ENCODE measurements at places on chromosomes 1 and 21.

DNA sequence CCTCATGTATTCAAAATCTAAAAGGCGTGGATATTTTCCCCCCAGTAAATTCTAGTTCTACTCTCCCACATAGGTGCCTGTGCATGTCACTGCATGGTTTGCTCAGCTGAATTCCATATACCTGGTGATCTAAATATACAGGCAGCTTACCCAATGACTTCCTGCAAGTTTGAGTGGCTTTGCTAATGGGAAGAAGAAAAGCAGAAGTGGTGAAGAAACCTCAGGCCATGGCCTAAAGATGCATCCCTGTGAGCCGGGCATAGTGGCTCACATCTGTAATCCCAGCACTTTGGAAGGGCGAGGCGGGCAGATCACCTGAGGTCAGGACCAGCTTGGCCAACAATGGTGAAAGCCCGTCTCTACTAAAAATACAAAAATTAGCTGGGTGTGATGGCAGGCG lies 11.5 kb downstream of the SLC44A3 start:
- DNase-seq = no peak

DNA sequence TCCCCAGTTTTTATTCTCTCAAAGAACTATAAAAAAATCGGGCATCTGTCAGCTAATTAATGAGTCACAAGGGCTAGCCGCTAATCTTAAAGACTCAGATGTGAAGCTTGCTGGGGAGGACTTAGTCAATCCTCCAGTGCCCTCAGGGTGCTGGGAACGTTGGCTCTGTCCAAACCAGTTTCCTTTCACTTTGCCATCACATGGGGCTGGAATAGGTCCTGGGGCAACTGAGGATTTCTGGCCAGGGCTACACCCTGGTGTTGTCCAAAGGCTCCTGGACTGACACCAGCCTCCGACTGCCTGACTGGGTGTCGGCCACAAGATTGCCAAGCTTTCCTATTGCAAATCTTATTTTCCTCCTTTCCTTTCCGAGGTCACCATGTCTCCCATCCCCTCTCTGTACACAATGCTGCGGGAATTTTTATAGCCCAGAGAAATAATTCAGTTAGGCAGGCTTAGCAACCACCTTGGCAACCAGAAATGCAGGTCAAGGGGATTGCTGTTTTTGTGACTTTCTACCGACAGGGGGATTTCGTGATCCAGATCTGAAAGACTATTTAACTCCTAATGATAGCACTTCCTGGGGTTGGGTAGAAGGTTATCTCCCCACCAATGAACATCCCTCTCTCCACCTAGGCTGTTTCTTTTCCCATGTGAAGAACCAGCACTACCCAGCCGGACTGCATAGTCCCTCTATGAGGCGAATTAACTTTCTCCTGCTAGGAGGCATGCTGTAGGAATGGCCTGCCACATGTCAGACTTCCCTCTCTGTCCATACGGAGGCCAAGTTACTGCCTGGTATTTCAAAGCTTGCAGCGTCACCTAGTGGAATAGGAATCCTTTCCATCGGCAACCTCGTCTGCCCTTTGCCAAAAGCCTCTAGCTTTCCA lies 29.9 kb upstream of the CTBS start:
- no peak for DNase-seq

- DNase-seq = no peak
These were observed at the start of gene NGF for GRCh38 chr1:115337633-115338456. TSS of gene NGF (minus strand) at chr1:115338249. CDS start at chr1:115286795, 51,454 bp downstream.

GRCh38 chr1:223815865-223816264 lies 29.9 kb downstream of the TP53BP2 start:
- DNase-seq = no peak

DNA sequence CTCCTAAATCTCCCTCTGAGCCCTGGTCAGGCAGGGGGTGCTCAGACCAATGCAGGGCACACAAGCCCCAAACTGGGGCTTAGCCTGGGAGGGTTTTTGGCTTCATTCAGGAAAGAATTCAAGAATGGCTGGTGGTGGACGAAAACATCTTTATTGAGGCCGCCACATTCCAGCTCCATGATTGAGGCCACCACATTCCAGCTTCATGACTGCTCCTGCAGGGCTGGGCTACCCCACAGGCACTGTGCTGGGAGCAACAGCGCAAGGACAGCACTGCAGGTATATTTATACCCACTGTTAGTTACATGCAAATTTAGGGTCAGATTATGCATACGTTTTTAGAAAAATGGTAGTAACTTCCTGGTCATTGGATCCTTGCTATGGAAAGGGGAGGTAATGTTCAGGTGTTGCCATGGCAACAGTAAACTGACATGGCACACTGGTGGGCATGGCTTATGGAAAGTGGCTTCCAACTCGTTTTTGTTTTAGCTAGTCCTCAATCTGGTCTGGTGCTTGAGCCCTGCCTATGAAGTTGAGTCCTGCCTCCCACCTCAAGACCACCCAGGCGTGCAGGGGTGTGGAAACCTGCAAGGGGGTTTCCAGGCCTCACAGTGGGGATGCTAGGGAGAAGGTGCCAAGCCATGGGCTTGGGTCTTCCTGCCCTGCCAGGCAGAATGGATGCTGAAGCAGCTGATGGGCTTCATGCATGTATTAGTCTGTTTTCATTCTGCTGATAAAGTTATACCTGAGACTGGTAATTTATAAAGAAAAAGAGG lies 348.7 kb upstream of the AJAP1 start:
- DNase-seq = no peak

DNA sequence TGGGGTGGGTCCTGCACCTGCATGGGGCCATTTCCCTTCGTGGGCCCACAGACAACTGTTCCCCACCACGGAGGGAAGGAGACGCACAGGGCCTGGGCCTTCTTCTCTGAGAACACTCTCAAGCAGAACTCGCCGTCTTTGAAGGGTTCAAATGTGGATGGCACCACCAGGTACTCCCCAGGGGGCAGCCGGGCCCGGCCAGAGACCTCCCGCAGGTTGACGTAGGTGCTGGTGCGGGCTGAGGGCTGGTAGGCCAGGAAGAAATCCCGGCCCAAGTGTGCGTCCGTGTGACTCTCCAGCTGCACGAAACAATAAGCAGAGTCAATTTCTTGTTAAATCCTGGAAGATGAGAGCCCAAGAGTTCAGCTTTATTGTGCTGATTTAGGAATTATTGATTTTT lies 56.4 kb downstream of the CAPN8 start:
- DNase-seq = no peak

DNA sequence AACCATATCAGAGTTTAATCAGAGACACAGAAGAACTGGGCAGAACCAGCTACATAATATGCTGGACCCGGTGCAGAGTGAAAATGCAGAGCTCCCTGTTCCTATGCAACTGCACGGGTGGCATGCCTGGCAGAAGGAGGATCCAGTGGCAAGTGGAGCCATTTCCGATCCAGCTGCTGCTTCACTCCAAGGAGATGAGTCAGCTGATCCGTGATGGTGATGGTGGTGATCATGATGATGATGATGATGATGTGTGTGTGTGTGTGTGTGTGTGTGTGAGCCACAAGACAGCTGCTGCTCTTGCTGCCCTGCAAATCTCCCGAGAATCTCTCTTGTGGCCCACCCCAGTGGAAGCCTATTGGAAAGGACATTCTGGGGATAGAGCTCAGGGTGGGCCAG lies 133.0 kb downstream of the URB2 start:
- no peak for DNase-seq

- DNase-seq = no peak
These were observed 16.9 kb upstream of the QSOX1 start for GRCh38 chr1:180137776-180138175.

DNA sequence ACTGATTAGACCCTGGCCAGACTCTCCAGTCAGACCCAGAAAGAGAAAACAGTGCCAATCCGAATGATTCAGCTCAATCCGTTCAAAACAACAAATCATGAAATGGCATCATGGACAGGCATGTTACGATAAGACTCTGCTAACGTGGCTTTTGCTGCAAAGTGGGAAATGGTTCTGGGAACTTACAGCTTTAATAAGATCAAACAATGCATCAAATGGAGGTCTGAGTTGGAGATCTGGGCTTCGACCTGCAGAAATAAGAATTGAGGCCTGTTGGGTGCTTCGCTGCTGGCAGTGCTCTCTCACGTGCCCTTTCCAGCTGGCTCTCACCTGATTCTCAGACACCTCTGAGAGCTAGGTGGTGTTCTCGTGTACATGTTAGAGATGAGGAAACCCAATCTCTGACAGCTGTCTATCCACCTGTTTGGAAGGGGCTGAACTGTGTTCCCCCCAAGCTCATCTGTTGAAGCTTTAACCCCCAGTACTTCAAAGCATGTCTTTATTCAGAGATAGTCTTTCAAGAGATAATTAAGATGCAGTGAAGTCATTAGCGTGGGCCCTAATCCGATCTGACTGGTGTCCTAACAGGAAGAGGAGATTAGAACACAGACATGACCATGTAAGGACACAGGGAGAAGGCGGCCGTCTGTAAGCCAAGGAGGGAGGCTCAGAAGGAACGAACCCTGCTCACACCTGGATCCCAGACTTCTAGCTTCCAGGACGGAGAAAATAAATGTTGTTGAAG lies 45.5 kb upstream of the ETS2 start:
- DNase-seq = no peak

GRCh38 chr21:34825948-34826548 lies 157.3 kb downstream of the CLIC6 start:
- DNase-seq = no peak

DNA sequence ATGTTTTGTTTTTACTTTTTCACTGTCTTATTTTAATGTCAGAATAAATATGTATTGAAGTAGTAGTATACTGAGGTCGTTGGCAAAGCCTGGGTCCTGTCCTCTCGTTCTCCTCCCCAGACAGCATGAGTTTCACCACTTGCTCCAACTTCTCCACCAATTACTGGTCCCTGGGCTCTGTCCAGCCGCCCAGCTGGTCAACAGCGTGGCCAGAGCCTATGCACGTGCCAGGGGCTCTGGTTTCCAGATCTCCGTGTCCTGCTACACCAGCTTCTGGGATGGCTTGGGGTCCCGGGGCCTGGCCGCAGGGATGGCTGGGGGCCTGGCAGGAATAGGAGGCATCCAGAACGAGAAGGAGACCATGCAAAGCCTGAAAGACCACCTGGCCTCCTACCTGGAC lies 19.3 kb downstream of the PTPN14 start:
- no peak for DNase-seq

DNA sequence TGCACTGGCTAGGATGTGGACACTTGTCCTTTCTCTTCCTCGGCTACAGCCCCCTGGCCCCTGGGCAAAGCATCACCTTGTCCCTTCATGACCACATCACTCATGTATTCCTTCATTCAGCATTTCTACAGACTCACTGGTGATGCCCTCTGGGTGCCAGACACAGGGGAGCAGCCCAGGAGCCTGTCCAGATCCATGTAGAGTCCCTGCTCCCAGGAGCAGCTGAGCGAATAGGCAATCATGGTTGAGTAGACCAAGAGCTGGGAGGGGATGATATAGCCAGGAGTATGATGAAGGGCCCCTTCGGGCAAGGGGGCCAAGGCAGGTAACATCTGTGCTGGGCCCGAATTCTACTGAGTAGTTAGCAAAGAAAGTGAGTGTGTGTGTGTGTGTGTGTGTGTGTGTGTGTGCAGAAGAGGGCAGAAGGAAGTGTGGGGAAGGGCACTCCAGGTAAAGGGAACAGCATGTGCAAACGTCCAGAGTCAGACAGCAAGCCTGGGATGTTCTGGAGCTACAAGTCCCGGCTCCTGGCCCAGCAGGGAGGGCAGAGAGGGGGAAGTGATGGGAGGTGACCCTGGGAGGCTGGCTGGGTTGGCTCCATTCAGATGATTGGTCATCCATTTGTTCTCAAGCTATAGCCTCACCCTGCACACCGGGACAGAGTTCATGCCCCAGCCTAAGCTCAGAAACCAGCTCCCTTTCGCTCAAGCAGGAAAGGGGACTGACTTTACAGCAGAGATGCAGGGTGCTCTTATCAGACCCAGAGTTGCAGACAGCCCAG lies 21.0 kb upstream of the PIK3CD start:
- no peak for DNase-seq

GRCh38 chr1:211236633-211237320 lies 22.4 kb upstream of the RCOR3 start:
- no peak for DNase-seq

GRCh38 chr1:107620753-107621152 lies 344.2 kb downstream of the VAV3 start:
- no peak for DNase-seq

- DNase-seq = no peak
These were observed 104.4 kb downstream of the CRYAA start for GRCh38 chr21:43273016-43273707.

- DNase-seq = no peak
These were observed 102.0 kb upstream of the ARHGEF16 start for GRCh38 chr1:3352299-3352951.

DNA sequence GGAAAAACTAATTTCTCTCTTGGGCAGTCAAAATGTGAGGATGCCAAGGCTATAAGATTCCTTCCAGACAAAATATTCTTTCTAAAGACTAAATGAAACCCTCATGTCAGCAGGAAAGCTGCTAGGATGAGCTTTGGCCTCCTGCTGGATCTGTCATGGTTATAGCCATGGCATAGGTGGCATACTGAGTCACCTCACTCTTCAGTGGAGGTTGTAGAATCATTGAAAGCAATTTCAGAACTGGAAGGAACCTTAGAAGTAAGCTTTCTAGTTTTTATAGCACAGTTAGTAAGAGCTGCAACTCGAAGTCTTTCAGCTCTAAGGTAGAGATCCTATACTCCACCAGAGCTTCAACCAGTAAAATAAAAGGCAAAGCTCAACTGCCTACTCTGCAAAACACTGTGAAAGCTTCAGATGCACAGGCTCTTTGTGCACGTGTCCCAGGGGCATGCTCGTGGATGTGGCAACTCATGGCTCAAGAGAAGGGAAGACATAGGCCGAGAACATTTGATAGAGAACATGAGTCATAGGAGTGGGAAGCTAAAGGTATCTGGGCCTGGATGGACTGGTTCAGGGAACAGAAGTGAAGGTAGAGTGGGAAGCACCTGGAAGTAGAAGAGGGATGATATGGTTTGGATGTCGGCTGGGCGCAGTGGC lies 5.8 kb downstream of the AVPR1B start:
- no peak for DNase-seq

- DNase-seq = no peak
These were observed 2.2 kb downstream of the GADD45A start for GRCh38 chr1:67687198-67687545.

DNA sequence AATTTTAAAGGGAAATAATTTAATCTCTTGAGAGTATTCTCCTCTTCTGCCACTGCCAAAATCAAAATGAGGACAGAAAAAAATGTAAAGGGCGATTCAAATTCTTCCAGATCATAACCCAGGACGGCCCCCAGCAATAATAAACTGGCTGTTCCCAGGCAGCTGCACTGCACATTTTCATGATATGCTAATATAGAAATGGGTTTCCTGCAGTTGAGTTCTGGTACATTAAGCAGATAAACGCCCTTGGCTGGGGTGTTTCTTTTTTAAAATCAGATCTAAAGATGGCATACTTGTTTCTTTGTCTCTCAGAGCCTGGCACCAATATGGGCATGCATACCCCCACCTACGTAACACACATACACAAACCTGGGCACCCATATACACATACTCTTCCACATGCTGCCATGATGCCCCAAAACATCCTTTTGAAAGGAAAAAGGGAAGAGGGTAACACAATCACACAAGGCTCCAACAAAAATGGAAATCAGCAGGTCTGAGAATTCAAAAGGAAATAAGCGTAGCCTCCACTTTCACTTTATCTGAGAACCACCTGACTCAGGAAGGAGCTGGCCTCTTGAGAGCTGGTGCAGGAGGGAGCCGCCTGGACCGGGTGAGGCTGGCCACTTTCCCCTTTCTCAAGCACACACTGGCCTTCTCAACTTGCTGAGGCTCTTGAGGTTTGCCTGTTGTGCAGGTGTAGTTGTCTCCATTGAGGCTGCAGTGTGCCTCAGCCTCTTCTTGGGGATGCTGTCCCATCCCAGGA lies 653.4 kb downstream of the KIF26B start:
- no peak for DNase-seq

GRCh38 chr1:201222125-201222524 lies 31.5 kb downstream of the IGFN1 start:
- no peak for DNase-seq

All from CD4-positive, alpha-beta T cell treated with Interferon gamma for 1 hour (primary cell).